ENCODE measurements at places on chromosomes 16 and 17. TPM values are rescaled to one million over a fixed set of nuclear protein-coding genes. Genes with fewer than 3 reads are reported as not detected.

The UBB gene
- 1,882 TPM for total RNA-seq

The SSTR5 gene
- total RNA-seq: 0.17 TPM

The OR1E2 gene
- not detected for total RNA-seq

The HAGHL gene
- total RNA-seq: 6.3 TPM

The RAB11FIP4 gene
- 0.05 TPM for total RNA-seq

The HIC1 gene
- 120 TPM for total RNA-seq

The TBC1D3I gene
- 0.05 TPM for total RNA-seq

The FBXW10B gene
- total RNA-seq: 0.79 TPM

The HS3ST3A1 gene
- 0.05 TPM for total RNA-seq

The SCARF1 gene
- total RNA-seq: 172 TPM

The COX4I1 gene
- 608 TPM for total RNA-seq

The ACSM2B gene
- total RNA-seq: 0.34 TPM

The CYGB gene
- 1.6 TPM for total RNA-seq

The DPEP3 gene
- not detected for total RNA-seq

The NUPR1 gene
- 3.8 TPM for total RNA-seq

The ENPP7 gene
- not detected for total RNA-seq

The TNK1 gene
- 3.6 TPM for total RNA-seq

The IL32 gene
- 133 TPM for total RNA-seq

The TNFSF13 gene
- total RNA-seq: 0.88 TPM

The MEFV gene
- 0.05 TPM for total RNA-seq

The SPG7 gene
- total RNA-seq: 170 TPM

The NDUFAF8 gene
- total RNA-seq: 26.9 TPM

The IRX5 gene
- 0.51 TPM for total RNA-seq

The MYH11 gene
- not detected for total RNA-seq

The PRPF8 gene
- total RNA-seq: 218 TPM

The TOX3 gene
- not detected for total RNA-seq

The KRTAP1-1 gene
- not detected for total RNA-seq

The CTDNEP1 gene
- 56.5 TPM for total RNA-seq

The PRAC2 gene
- total RNA-seq: not detected

The TNRC6C gene
- total RNA-seq: 13.1 TPM

The SLC16A13 gene
- 2.2 TPM for total RNA-seq

The NOTUM gene
- total RNA-seq: not detected

The CMTM2 gene
- not detected for total RNA-seq

The SLC16A5 gene
- total RNA-seq: 11.4 TPM

The SBK1 gene
- 0.14 TPM for total RNA-seq

The GPR142 gene
- 0.68 TPM for total RNA-seq

The NAGLU gene
- 44.9 TPM for total RNA-seq

The WNT9B gene
- total RNA-seq: not detected

The GPRC5C gene
- 1.8 TPM for total RNA-seq

The EIF3C gene
- 147 TPM for total RNA-seq

The AKAP1 gene
- total RNA-seq: 24.5 TPM

The WDR59 gene
- 10.3 TPM for total RNA-seq

The MAPT gene
- under 0.01 TPM for total RNA-seq

The HBA2 gene
- total RNA-seq: 0.42 TPM
